CD4-positive, alpha-beta T cell (primary cell): ENCODE measurements at places on chromosomes 3 and 15.

DNA sequence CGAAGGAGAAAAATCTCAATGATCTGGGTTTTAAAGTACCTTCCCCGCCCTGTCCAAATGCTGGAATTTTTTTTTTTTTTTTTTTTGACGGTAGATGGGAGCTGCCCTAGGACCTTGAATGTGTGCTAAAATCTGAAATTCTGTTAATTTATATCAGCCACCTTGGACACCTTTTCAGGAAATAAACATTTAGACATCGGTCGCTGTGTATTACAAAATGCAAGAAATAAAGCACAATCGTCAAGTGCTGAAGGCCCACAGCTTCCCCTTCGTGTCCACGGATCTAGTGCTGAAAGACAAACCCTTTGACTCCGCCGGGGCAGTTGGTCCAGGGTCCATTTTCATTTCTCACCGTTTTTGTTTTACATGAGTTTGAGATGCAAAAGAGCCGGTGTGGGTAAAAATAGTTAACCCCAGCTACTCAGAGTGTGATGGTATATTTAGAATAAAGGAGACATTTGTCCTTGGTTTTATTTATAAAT is 90.2 kb upstream of the CHD2 start:
- no peak for DNase-seq

DNA sequence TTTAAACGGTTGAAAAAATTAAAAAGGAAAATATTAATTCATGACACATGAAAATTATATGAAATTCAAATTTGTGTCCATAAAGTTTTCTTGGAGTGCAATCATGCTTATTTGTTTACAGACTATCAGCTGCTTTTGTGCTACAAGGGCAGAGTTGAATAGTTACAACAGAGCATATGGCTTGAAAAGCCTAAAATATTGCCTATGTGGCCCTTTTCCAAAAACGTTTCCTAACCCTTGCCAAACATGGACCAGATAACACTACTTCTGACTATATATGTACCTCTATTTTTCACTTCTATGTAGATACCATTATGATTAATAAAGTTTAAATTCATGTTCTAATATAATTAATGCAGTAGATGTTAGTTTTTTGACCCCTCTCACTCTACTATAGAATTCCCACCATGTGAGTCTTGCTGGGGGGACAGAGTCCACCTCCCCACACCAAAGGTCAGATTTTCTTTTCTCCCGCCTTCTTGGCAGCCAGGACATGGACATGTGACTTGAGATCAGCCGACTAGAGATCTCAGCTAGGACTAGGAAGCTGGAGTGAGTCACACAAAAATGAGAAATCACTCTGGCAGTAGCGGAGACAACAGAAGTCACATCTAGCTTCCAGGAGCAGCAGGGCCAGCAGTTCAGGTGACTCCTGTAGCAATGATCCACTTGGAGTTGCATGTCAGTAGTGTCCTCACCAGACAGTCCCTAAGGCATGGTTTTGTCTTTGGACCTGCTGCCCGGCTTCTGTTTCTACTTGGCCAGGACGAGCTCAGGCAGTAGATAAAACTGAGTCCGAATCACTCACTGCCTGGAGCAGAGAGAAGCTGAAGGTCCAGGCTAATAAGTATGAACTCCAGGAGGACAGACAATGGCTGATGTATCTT is 22.4 kb downstream of the CIAO2A start:
- DNase-seq, result no peak

GRCh38 chr15:52699457-52699856 is 20.3 kb upstream of the ATOSA start:
- DNase-seq, result no peak

DNA sequence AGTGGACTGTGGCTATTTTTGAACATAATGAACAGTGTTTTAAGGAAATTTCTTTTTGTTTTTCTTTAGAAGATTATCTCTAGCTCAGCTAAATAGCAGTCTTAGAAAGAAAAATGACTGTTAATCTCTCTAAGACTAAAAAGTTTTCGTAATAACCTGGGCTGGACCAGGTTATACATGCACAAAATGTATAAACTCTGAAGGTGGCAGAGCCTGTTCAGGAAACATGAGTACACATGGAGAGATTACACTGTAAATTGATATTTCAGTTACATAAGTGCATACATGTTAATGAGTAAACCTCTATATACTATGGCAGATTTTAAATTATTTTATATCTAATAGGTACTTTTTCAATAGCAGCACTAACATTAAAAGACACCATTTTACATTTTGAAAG is 258.2 kb upstream of the CFAP20DC start:
- no peak for DNase-seq

DNA sequence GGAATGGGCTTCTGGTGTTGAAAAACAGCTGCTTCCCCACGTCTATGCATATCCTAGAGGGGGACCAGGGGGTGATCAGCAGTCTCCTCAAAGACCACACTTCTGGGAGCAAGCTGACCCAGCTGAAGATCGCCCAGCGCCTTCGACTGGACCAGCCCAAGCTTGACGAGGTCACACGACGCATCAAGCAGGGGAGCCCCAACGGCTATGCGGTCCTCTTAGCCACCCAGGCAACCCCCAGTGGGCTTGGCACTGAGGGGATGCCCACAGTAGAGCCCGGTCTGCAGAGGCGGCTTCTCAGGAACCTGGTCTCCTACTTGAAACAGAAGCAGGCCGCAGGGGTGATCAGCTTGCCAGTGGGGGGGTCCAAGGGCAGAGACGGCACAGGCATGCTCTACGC is 2.5 kb downstream of the RBM15B start:
- no peak for DNase-seq

GRCh38 chr3:124786511-124787241 is 56.4 kb downstream of the UMPS start:
- DNase-seq, result no peak

GRCh38 chr3:10983219-10983916 is 9.2 kb upstream of the SLC6A1 start:
- DNase-seq, result no peak

- no peak for DNase-seq
These were observed 30.9 kb downstream of the MGLL start for GRCh38 chr3:127791221-127791913.

- DNase-seq, result no peak
These were observed 169.0 kb downstream of the GHSR start for GRCh38 chr3:172279191-172279640.

DNA sequence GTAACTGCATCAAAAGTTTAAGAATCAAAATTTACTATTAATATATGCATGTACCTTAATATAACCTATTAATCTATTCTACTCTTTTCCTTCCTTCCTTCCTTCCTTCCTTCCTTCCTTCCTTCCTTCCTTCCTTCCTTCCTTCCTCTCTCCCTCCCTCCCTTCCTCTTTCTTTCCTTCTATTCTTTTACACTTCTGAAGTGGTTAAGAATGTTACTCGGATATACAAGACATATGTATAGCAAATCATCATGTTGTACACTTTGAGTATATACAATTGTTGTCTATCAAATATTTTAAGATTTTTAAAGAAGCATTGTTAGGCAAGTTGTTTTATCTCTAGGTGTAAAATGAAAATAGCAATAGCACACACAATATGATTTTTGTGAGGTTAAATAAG is 713.1 kb upstream of the NAALADL2 start:
- no peak for DNase-seq

GRCh38 chr3:55476515-55476914 is 10.6 kb downstream of the WNT5A start:
- no peak for DNase-seq

DNA sequence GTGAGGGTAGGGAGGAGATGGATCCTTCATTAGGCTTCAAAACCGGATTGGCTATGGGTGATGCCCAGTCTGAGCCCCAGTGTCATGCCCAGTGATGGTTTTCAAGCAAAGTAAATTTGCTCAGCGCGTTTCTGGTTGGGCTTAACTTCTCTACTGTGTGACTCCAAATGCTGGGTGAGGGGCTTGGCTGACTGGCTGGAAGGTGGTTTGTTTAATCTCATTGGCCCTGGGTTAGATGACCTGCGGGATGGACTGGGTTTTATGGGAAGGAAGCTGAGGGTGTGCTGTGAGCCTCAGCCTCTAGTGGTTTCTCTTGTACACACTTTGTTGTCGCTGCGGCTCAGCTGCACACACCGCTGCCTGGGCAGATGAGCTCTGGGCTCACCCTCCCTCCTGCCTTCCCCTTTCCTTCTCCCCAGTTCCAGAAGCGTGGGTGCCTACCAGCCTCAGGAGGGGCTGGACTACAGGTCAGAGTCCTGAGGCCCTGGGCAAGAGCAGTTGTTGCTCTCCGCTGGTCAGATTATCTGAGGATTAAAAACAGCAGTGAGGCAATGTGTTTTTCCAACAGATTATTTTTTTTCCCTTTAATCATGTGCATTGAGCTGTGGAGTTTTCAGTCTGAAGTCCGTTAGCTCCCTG is 18.6 kb downstream of the PDIA5 start:
- DNase-seq, result no peak

DNA sequence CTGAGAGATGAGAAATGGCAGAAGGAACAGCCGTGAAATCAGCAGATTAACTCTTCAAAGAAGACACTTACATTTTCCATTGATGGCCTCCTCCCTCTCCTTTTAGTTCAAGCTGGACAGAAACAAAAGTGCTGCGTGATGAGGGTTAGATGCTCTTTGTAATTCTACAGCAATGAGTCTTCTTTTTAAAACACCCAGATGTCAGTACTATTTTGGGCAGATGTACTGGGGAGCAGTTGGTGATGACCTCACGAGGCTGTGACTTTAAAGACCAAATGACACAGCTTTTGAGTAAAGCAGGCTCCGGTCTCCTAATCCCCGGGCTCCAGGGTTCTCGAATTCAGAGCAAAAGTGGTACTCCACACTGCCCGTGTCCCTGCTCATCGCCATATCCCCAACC is 198.2 kb downstream of the SLCO3A1 start:
- DNase-seq, result no peak

- DNase-seq, result no peak
These were observed 328.3 kb upstream of the CHRM5 start for GRCh38 chr15:33639978-33640377.

GRCh38 chr3:144593881-144594280 is 622.3 kb downstream of the DIPK2A start:
- no peak for DNase-seq

GRCh38 chr15:29569533-29570092 is 252.7 kb downstream of the TJP1 start:
- DNase-seq, result no peak

GRCh38 chr15:89820666-89821611 is 6.3 kb upstream of the ANPEP start:
- no peak for DNase-seq

DNA sequence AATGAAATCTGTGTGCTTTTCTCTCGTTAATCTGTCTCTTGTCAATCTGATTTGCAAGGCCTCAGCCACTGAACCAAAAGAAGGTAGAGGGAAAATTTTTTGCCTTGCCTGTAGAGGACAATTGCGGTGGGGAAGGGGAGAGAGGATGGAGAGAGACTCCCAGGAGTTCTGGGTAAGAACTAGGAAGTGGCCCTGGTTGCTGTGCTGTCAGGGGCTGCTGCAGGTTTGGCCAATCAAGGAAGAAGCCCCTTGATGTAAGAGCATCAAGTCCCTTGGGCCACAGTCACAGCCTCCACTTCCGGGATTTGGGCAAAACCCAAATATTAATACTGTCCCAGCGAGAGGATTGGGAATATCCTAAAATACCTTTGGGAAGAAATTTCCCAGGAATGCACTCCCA is 43.3 kb downstream of the TRANK1 start:
- no peak for DNase-seq

DNA sequence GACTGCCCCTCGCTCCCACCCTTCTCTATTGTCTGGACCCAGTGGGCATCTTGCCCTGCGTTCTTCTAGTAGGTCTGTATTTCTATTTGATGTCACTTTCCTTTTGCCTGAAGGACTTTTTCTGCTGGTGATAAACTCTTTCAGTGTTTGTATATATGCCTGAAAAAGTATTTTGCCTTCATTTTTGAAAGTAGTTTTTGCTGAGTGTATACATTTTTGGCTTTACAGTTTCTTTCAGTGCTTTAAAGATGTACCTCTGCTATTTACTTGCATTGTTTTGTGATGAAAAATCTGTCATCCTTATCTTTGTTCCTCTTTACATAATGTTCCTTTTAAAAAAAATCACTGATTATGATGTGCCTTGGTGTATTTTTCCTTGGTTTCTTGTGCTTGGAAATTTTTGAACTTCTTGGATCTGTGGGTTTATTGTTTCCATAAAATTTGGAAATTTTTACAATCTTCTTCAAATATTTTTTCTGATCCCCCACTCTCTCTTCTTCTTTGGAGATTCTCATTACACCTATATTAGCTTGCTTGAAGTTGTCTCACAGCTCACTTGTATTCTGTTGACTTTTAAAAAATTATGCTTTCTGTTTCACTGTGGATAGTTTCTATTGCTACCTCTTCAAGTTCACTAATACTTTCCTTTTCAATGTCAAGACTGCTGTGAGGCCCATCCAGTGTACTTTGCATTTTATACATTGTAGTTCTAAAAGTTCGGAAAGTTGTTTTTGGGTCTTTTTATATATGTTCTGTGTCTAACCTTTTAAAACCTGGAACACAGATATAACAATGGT is 67.8 kb downstream of the RGMA start:
- DNase-seq, result no peak

GRCh38 chr3:159904911-159905310 is 83.7 kb upstream of the IL12A start:
- no peak for DNase-seq

DNA sequence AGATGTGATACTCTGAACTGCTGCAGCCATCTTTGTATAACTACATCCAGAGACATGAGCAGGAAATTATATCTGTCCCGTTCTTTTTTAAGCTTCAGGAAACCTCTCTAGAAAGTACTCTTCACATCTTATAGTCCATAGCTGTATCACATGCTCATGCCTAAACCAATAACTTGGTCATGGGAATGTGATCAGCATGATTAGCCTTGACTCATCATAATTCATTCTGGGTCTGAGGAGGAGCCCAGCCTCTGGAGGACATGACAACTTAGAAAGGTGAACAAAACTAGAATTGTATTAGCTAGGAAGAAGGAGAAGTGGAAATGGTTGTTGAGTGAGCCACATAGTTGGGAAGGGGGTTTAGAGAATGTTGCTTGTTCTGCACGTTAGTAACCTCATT is 12.9 kb downstream of the PPM1L start:
- no peak for DNase-seq

DNA sequence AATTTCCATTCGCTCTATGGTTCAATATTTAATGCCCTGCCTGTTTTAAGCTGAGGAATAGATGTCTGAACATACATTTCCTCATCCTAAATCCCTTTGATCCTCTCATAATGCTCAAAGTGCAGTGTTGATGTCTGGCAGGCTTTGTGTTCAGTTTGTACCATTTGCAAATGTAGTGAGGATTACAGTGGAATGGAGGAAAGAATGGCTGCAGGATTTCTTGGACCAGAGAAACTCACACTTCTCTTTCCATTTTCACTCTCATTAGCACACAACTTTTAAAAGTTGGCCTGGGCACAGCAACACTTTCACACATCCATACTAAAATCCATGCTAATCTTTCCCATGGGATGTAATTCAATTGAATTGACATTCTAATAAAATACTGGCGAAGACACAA is 28.6 kb upstream of the THRB start:
- DNase-seq, result no peak
